Coronary artery (tissue), 2 donors: ENCODE measurements at places on chromosomes 16 and 17.

- no peak for DNase-seq
These were observed 486 bp upstream of the DNAJA2 start for GRCh38 chr16:46973996-46974324.

DNA sequence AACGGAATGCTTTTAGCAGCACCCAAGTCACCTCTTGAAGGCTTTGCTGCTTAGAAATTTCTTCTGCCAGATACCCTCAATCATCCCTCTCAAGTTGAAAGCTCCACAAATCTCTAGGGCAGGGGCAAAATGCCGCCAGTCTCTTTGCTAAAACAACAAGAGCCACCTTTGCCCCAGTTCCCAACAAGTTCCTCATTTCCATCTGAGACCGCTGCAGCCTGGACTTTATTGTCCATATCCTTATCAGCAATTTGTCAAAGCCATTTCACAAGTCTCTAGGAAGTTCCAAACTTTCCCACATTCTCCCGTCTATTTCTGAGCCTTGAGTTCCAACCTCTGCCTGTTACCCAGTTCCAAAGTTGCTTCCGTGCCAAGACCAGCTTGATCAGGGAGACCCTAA, 27.4 kb downstream of the TMC6 start:
- DNase-seq: no peak

DNA sequence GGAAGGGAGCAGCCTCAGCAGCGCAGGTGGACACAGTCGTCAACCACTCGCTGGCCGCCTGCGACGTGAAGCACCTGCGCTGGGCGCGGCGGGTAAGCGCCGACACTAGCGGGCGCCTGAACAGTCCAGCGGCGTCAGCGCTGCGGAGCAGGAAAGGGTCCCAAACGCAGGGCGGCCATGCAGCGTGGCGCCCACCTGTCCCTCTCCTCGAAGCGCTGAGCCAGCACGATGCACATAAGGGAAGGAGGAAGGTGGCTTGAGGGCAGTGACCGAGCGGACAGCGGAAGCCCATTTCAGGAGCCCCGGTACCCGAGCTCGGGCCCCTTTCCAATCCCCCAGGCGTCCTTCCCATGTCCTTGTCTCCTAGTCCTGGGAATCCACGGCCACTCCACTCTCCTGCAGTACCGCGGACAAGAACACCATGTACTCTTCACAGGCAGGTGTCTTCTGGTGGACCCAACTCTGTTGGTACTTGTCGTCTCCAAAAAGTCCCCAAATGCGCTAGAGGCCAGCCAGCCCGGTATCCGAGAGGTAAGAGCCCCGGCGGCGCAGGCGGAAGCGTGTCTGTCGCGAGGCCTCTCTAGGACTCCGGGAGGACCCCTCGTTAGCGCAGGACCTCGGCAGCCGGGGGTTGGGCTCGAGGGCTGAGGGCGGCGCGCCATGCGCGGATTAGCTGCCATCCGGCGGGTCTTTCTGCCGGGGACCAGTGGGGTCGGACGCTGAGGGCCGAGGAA, 14.4 kb downstream of the ZNF232 start:
- no peak for DNase-seq

DNA sequence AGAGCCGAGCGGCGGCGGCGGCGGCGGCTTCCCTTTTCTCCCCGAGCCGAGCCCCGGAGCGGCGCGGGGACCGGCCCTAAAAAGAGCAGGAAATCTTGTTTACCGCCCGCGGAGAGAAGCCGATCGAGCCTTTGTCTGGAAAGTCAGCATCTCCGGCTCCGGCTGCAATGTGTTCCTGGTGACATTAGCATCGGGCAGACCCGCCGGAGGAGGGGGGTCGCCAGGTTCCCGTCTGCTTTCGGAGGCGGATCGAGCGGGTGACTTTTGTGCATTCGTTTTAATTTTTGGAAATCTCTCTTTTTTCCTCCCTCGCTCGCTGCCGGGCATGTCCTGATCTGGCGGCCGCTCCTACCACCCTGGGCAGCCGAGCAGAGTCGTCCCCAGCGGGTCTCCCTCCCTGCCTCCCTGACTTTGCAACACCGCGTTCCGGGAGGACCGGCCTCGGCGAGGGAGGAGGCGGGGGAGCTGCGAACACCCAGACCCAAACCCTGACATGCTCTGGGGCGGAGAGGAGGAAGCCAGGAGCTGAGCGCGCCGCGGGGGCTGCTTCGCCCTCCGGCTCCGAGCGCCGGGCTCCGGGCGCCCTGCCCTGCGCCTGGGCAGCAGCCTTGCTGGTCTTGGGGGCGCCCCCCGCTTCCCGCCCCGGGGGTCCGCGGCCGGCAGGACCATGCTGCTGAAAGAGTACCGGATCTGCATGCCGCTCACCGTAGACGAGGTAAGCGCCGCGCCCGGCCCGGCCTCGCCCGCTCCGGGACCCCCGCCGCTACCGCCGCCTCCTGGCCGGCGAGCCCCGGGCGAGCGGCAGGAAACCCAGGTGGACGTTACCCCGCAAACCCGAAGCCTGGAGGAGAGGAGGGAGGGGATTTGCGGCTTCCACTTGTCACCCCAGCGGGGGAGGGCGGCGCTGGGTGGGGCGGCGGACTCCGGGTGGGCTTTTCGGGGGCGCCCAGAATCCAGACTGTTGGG, 690 bp downstream of the PITPNC1 start:
- DNase-seq: peak; percentile 81

GRCh38 chr16:55964923-55965475, 89.8 kb upstream of the CES5A start:
- no peak for DNase-seq

GRCh38 chr17:49509588-49509917, 14.5 kb downstream of the NGFR start:
- DNase-seq: no peak

DNA sequence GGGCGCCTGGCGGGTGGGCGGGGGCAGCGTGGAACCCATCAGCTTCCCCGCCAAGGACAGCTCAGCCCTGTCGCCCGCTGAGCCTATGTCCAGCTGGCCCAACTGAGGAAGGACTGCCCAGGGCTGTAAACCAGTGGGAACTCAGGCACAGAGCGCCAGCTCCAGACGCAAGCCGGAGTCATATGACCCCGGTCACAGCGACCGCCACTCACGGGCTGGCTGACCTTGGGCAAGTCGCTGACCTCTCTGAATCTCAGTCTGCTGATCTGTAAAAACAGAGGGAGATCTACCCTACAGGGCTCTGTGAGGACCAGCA, 170.0 kb downstream of the C16orf78 start:
- DNase-seq: no peak

DNA sequence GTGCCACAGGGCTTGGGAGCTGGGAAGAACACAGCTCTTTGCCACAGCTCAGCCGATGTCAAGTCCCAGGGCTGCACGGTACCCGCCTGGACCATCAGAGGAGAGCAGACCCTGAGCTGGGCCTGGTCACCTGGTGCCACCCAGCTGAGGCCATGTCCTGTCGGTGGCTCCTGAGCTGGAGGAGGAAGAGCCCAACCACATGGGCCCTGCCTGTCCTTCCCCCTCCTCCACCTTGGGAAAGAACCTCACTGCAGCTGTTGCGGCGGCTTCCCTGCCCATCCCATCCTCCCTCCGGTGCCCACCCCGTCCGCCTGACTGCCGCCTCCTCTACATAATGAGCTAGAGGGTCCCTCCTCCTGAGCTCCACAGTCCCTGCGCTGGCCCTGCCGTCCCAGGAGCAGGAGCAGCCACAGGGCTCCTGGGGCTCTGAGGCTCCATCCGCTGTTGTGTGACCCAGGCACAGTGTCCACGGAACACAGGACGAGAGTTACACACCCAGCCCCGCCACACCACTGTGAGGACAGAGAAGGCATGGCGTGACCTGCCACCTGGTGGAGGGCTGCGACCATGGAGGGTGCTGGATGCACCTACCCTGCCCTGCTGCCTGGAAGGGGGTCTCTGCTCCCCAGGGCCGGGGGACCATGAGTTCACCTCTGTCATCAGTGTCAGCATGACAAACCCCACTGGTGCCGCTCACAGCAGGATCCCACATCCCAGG, 21.4 kb upstream of the CHMP6 start:
- no peak for DNase-seq

- DNase-seq: no peak
These were observed 9.4 kb upstream of the ATP5MC1 start for GRCh38 chr17:48883171-48883570.

DNA sequence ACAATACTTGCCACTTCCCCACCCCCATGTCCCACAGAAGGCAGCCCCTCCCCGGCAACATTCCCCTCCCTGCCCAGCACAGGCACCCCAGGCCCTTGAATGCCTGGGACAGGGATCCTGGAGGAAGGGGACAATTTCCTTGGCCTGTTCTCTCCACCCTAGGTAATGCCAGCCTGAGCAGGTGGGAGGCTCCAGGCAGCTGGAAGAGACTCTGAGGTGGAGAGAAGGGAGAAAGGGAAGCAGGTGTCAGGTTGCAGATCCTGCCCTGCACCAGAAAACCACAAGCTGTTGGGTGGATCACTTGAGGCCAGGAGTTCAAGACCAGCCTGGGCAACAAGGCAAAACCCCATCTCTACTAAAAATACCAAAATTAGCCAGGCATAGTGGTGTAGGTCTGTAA, 8.9 kb downstream of the MPP2 start:
- no peak for DNase-seq

DNA sequence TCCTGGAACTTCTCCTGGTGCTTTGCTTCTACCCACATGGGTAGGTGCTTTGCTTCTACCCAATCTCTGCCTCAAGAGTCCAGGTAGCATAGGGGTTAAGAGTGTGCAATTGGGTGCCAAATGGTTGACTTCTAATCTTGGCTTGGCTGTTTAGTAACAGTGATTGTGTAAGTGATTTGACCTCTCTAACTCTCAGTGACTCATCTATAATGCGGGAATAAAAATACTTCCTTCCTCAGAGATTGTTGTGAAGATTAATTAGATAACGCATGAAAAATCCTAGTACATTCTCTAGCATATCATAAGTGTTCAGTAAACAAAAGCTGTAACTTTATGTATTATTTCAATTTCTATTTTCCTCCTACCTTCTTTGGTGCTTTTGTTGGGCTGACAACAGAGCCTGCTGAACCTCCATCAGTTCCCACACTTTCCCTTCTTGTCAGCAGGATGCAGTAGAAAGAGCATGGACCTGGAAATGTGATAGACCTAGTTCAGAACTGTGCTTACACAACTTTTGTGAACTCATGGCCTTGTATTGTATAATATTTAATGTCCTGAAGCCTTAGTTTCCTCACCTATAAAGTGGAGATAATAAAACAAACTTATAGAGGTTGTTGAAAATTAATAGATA, 72.9 kb upstream of the SMIM36 start:
- no peak for DNase-seq

GRCh38 chr17:29870836-29871465, 59.1 kb downstream of the SSH2 start:
- DNase-seq: no peak

DNA sequence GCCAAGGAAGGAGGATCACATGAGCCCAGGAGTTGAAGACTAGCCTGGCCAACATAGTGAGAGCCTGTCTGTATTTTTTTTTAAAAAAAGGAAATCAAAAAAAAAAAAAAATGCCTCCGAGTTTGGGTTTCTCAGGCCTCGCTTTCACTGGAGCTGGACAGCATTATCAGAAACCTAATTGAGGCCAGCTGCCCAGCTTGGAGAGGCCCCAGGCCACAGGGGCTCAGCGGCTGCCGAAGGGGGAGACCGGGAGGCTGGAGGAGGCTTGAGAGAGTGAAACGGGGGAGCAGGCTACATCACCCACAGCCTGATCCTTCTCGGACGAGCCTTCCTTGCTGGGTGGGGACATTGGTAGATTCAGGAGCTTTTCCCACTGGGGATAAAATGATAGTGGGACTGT, 5.1 kb downstream of the TTYH2 start:
- DNase-seq: no peak

DNA sequence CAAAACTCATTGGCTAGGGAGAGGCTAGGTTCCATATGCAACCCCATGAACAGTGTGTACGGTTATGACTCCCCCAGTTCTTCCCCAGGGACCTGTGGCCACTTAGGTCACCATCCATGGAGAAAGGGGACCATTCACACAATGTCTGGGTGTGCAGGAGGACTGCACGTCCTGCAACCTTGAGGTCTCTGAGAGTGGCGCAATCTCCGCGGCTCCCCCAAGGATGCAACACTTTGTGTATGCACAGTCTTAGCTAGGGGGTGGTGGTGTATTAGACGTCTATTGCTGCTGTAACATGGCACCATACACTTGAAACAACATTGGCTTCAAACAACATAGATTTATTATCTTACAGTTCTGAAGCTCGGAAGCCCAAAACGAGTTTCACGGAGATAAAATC, 65.6 kb upstream of the CBX4 start:
- DNase-seq: no peak

GRCh38 chr17:68564415-68565111, 36.6 kb downstream of the FAM20A start:
- DNase-seq: no peak

DNA sequence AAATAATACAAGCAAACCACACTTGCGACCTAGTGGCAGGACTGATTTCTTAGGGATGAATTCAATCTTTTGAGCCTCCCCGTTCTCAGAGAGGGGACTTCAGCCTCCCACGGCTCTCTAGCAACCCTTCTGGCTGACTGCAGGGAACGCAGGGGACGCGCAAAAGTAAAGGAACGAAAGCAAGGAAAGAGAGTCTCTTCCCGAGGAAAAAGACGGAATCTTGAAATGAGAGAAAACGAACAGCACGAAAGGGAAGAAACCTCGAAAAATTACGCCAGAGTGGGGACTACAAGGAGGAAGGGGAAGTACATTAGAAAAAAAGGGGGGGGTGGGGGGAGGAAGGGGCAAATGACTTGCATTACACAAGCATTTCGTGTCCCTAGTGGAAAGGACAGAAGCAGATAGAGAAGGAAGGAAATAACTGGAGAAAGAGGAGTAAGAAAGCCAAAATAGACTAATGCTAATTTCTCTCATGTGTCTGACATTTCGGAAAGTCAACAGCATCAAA, 1.2 kb downstream of the GRB2 start:
- DNase-seq: peak; percentile 75
